Thoracic aorta (tissue), 2 donors: ENCODE measurements at places on chromosomes 12 and 14. TPM values are rescaled to one million over a fixed set of nuclear protein-coding genes. Genes with fewer than 3 reads are reported as not detected.

GRCh38 chr12:49881415-49882247, 22.1 kb downstream of the FAIM2 start:
- DNase-seq: no peak

DNA sequence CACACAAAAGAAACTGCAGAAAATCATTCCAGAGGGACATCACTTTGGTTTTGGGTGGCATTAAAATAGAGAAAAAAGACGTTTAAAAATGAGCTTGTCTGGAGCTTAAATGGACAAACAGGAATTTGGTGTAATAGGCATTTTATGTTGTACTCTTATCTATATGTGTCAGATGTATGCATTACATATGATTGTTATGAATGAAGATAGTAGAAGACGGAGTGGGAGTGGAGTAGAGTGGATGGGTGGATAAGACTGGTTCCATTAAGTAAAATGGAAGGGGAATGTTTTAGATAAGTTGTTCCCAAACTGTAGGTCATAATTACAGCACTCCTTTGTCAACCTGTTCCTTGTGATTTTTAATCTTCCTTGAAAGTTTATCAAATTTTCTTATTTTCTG, 1.9 kb downstream of the CCDC91 start:
- no peak for DNase-seq

DNA sequence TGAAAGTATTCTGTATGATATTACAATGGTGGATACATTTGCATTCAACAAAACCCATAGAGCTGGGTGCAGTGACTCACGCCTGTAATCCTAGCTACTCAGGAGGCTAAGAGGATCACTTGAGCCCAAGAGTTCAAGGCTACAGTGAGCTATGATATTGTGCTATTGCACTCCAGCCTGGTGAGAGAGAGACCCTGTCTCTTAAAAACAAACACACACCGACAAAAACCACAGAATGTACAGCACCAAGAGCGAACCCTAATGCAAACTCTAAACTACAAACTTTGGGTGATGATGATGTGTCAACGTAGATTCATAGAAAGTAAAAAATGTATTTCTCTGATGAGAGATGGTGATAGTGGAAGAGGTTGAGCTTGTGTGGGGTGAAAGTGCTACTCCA, 8.6 kb downstream of the CAPRIN2 start:
- DNase-seq: no peak

GRCh38 chr12:57772429-57773322, at the start of gene EEF1AKMT3:
TSS of gene EEF1AKMT3 (plus strand) at chr12:57772614. CDS start at chr12:57772725, 111 bp downstream.
- DNase-seq: peak; percentile 36

DNA sequence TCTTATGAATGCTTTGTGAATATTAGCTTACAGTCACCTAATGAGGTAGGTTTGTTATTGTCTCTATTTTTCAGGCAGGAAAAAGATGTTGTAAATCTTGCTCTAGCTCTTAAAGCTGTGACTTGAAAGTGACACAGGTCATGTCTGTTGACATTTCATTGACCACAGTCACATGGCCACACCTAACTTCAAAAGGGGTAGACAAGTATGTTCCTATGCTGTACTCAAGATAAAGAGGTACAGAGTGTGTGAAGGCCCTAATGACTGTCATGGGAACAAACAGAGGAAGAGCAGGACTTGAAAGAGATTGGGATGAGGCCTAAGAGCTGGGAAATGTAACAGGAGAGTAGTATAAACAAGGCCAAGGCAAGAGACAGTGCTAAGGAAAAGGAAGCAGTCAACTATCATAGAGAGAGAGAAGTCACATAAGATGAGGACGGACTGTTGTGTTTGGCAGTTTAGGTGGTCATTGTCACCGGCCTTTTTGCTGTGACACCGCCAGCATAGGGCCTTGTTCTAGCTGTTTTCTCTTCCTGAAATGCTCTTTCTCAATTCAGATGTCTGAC, 181.0 kb downstream of the CFAP54 start:
- DNase-seq: no peak

GRCh38 chr12:75854681-75855309, 176.8 kb downstream of the PHLDA1 start:
- no peak for DNase-seq

DNA sequence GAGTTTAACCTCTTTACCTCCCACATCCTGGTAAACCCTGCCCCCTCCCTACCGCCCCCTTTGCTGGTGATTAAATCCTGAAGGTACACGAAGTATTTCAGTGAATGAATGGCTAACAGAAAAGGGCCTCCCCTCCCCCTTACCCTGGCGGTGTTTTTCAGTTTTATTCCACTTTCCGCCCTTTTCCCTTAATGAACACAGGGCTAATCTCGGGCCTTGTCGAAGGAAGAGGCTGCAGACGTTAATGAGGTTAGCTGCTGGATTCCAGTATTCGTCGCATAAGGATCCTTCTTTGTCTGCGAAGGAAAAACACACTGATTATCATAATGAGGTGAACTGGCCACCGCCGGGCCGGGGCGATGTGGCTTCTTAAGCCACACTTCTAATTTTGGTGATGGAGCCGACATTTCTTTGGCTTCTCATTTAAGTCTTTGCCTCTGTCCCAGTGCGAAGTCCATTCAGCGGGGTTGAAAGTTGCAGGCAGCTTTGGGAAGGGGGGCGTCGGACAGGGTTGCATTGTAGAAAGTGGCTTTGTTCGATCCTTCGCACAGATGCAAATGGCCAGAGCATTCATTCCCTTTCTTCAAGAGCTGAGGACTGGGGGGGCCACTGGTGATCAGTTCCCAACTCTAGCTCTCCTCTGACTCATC, 6.5 kb downstream of the MEG3 start:
- no peak for DNase-seq

GRCh38 chr12:101823039-101823438, 7.7 kb downstream of the GNPTAB start:
- no peak for DNase-seq

DNA sequence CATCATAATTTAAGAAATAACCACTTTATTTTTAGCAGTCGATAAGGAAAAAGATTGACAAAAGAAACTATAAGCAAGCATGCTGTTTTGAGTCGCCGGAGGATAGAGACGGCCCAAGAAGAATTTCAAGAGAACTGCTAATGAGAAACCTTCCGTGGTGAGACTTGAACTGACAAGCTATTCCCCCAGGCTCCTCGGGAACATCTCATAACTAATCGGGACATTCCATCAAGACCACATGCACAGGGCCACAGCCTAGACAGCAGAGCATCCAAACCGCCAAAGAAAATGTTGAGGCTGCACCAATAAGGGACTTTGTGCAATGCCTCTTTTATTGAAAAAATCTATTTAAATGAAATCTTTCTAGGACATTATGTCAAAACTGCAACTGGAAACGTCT, 51.0 kb downstream of the YEATS4 start:
- no peak for DNase-seq

DNA sequence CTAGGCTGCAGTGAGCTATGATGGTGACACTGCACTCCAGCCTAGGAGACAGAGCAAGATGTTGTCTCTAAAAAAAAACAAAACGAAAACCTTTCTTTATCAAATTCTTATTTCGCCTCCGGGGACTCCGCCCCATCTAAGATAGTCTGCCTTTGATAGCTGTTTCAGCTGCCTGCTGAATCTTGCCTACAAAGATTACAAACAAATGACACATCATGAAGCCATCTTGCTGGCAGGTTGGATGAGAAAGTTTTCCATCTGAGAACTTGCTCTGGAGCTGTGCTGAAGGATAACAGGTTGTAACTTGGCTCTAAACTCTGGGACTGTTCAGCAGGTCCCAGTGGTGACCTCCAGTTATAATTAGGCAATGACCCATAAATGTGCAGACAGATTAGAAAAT, 41.8 kb upstream of the AEBP2 start:
- no peak for DNase-seq

DNA sequence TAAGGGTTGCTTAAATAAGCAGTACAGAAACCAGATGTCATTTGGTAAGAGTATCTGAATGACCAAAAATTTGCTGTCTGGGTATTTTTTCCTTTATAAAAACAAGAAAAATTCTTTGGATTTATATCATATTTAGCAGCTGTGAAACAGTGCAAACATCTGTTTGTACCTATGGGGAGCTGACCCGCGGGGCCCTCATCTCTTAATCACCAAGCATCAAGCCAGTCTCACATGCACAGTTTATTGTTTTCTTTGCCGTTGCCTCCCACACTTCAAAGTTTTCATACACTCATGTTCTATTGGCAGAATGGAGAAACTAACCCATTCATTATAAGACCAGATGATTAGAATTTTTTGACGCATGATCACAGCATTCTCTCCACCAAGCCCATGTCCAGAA, 142.2 kb downstream of the BMP4 start:
- DNase-seq: no peak

DNA sequence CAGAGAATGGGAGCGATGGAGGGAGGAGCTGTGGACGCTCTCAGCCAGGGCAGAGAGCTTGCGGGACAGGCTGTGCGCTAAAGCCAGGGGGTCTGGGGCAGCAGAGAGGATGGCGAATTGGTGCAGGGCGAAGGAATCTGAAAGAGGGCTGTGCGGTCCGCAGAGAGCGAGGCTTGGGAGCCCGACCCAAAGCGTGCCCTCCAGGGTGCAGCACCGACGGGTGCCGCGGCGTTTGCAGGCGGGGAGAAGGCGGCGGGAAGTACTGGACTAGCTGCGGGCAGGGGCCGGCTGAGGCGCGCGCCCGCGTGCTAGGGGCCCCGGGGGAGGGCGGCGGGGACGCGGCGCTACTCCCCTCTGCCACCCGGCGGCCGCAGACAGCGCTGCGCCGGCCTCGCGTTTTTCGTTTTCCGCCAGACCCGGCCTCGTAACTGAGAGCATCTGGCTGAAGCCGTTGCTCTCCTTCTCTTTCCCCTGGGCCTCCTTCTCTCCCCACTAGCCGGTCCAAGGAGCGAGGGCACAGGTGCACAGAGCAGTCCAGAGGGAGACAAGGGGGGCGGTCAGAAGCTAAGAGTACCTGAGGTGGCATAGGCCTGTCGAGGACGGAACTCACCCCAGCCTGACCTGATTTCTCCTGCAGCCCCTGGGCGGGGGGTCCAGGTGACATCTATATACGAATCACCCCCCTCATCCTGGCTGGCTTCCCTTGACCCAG, 24.9 kb downstream of the SLC6A12 start:
- DNase-seq: no peak

DNA sequence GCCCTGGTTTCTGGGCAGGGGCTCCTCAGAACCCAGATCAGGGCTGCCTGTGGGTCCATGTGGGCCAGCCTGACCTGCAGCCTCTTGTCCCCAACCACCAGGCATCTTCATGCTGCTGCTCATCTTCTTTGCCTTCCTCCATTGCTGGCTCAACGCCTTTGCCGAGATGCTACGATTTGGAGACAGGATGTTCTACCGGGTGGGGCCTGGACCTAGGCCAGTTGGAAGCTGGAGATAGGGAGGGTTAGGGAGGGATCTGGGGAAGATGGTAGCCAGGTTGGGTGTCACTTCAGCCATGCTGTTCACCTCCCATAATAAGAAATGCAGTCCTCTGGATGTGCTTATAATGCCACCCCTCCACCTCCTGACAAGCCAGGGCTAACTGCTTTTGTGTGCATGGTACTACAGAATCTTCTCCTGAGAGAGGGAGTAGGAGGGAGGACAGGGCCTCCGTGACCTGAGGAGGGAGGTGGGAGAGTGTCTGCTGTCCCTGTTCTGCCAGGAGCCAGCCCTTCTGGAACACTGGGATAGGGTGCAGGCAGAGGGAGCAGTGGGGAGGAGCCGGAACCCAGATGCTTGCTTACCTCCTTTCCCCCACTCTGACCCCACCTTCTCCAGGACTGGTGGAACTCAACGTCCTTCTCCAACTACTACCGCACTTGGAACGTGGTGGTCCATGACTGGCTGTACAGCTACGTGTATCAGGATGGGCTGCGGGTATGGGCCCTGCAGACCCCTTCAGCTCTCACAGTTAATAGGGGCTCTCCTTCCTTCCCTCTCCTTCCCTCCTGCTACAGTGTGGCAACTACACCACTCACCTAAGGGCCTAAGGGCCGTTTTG, 17.6 kb downstream of the SOAT2 start:
- DNase-seq: no peak

DNA sequence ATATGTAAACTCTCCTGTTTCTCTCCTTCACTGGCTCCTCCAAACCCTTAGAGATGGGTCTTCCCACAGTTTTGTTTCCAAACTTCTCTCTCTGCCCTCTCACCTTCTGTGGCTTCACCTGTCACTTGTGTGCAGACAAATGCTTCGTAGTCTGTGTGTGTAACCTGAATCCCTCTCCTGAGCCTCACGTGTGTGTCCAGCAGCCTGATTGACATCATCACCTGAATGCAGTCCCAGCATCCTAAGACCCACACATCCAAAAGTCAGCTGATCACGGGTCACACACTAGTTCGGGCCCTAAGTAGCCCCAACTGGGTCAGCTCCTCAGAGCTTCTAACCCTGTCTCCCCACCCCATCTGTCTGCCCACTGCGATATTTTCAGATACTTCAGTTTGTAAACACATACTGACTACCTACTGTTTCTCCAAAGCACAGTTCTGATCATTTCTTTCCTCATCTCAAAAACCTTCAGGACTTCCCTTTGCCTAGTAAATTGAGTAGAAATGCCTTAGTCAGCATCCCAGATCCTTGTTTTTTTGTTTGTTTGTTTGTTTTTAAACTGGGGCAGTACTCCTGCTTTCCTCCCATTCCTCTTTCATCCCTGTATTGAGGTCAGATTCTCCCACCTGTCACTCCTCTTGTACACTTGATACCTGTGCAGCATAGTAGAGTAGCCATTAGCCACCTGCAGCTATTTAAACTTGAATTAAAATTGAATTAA, 23.7 kb downstream of the FNTB start:
- no peak for DNase-seq

DNA sequence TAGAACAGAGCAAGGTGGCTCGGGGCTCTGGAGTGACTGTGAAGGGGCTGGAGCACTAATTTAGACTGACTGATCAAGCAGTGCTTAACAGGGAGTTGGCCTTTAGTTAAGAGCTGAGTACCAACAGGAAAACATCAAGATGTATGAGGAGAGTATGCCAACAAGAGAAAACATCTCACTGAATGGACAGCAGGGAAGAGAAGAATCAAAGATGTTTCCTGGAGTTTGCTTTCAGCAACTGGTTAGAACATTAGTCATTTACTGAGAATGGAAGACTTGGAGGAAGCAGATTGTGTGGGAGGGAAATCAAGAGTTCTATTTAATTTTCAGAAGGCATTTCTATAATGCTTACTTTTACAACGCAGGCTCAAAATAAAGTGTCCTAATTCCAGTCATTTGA, 259.3 kb downstream of the ADAMTS20 start:
- DNase-seq: no peak

DNA sequence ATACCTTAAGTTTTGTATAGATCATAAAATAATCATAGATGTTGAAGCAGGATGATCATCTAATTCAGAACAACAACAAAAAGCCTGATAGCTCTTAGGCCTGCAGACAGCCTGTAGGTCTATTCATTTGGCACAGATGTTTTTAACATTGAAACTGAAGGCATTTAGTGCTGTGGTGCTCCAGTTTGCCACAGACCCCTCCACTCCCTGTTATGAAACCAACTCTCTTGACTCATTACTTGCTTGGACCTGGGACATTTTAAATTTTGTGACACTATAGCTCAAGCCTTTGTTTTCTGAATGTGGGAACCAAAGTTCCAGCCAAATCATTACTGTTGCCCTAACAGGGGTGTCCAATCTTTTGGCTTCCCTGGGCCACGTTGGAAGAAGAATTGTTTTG, 9.1 kb downstream of the PRKCH start:
- DNase-seq: no peak

- no peak for DNase-seq
Observed at GRCh38 chr12:38954238-38954873, 49.0 kb upstream of the CPNE8 start.

The ZDHHC22 gene
- total RNA-seq: not detected

The PLEKHG3 gene
- 71.5 TPM for total RNA-seq

The ETV6 gene
- total RNA-seq: 58.4 TPM

The STYK1 gene
- not detected for total RNA-seq

The NOS1 gene
- total RNA-seq: 0.14 TPM

The LHX5 gene
- total RNA-seq: not detected

The GNB3 gene
- total RNA-seq: 9.3 TPM

The SAMD15 gene
- total RNA-seq: not detected

The SLC6A15 gene
- not detected for total RNA-seq

The PRB2 gene
- not detected for total RNA-seq
